ENCODE measurements at places on chromosomes 13 and 19.

DNA sequence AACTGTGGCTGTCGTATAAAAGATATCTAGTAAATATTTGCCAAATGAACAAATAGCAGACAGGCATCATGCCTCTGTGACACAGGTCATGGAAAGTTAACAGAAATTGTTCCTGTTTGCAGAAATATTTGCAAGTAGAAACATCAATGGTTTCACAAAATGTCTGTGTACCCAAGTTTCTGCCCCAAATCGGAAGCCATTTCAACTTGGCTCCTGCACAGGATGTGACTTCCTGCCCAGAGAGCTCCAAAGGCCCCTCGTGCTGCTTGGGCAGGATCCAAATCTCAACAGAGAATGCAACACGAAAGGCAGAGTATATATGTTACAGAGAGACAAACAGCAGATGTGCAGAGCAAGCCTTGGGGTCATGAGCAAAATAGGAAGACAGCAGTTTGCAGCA is 95.5 kb upstream of the SERP2 start:
- no peak for DNase-seq

- no peak for DNase-seq
These were observed 191.8 kb downstream of the PCCA start for GRCh38 chr13:100280681-100281080.

GRCh38 chr13:36414461-36414860 is 17.8 kb upstream of the CCNA1 start:
- no peak for DNase-seq

GRCh38 chr13:19993024-19993423 is 34.5 kb downstream of the ZMYM2 start:
- no peak for DNase-seq

GRCh38 chr19:11420429-11421370 is 1.6 kb upstream of the RGL3 start:
- DNase-seq = no peak

GRCh38 chr13:33057019-33057780 is 41.0 kb downstream of the KL start:
- DNase-seq = no peak

DNA sequence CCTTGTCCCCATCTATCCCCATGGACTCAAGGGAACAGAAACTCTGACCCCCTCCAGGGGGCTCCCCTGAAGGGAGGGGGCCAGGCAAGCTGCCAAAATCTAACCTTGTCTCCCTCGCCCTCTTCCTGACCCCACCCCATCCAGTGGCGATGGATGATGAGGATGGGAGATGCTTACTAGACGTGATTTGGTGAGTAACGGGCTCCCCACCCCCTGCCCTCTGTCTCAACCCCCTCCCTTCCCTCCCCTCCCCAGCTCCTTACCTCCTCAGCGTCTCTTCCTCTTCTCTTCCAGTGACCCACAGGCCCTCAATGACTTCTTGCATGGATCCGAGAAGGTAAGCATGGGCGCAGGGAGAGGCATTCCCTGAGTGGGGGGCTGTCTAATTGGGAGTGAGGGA is 39.8 kb upstream of the EHD2 start:
- DNase-seq = no peak

- no peak for DNase-seq
These were observed 3.1 kb downstream of the PPP1R13L start for GRCh38 chr19:45401815-45402214.

GRCh38 chr19:52638601-52639000 is 446 bp upstream of the ZNF83 start:
- no peak for DNase-seq

DNA sequence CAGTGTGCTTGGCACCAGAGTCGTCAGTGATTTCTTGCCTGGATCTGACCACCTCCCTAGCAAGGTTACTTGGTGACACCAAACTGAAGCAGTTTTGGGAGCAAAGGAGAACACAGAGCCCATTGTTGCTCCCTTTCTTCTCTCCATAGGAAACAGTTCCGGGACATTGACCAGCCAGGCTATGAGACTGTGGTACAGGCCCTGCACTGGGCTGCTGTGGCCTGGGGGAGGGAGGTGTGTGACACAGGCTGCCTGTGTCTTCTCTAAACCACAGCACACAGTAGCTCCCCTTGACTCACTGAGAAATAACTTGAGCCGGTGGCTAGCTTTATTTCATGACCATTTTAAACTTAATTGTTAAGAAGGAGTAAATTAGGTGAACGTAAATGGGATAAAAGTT is 214.8 kb upstream of the UBL3 start:
- no peak for DNase-seq

DNA sequence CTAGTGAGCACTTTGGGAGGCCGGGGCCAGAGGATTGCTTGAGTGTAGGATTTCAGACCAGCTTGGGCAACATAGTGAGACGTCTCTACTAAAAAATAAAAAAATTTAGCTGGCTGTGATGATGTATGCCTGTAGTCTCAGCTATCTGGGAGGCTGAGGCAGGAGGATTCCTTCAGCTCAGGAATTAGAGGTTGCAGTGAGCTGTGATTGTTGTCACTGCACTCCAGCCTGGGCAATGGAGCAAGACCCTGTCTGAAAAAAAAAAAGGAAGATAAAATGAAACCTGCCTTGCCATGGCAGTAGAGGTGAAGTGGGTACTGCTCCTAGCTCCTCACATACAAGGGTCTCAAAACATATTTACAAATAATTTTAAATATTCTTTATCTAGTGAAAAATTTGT is 7.4 kb downstream of the UCHL3 start:
- DNase-seq = no peak

Measured in stimulated activated CD8-positive, alpha-beta memory T cell treated with anti-CD3 and anti-CD28 coated beads, Interleukin-7, amount 100 ng/mL, for 1 hour (primary cell).